Amniotic stem cell (primary cell): ENCODE measurements at places on chromosomes 1 and 21.

DNA sequence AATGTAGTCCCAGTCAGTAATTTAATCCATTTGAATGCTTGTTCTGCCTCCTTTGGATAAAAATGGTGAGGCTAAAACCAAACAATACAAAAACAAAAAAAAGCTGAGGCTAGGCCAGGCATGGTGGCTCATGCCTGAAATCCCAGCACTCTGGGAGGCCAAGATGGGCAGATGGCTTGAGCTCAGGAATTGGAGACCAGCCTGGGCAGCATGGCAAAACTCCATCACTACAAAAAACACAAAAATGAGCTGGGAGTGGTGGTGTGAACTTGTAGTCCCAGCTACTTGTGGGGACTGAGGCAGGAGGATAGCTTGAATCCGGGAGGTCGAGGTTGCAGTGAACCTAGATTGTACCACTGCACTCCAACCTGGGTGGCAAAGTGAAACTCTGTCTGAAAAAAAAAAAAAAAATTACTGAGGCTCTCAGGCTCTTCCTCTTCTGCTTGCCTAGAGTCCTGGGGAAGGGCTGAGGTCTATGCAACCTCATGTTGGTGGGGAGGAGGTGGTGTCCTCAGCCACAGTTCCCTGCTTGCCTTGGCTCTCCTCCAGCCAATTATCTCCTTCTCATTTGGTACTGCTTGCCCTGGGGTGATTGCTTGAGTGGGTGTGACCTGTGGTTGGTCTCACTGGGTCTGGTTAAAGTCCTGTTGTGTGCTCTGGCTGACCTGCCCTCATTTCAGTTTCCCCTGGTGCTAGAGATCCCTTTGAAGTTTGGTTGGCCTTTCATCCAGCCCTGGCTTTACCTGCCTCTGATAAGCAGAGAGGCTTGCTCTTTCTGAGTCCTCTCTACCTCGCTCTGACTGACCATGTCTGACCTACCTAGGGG is 20.9 kb downstream of the S1PR1 start:
- DNase-seq = no peak

DNA sequence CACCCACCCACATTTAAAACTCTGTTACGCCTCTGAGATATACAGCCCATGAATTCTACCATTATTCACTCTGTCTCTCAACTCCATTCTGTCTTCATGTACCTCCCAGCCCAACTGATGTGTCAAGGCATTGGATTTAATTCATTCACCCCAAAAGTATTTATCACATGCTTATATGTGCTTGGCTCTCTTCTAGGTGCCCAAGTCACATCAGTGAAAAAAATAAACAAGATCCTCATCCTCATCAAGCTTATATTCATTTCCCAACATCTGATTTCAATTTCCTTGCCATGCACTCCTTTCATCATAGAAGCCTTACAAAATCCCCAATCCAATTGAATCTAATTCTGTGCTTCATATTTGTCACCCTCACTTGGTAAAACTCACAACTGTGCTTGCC is 967.6 kb downstream of the LTN1 start:
- DNase-seq = no peak

DNA sequence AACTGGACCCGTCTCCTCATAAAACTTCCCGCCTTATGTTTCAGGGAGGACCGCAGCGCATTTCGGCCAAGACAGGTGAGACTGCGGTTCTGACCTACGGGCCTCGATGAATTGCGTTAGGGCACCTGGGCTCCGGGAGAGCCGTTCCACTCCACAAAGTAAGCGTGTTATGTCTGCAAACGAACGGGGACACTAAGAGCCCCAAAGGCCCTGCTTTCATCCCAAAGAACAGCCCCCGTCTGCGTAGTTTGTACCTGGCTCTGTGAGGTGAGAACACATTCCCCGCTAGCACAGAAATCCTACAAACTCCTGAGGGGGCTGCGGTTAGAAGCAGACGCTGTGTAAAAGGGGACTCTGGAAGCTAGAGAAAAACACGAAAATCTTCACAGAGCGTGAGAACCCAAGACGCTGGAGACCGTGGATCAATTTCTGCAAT is 41.6 kb upstream of the PPIAL4F start:
- DNase-seq = no peak

- DNase-seq = no peak
Measured at GRCh38 chr1:21289700-21290545, at the start of gene ECE1. Gene ECE1 (minus strand): TSS chr1:21290463. CDS start chr1:21290414, 49 bp downstream.

DNA sequence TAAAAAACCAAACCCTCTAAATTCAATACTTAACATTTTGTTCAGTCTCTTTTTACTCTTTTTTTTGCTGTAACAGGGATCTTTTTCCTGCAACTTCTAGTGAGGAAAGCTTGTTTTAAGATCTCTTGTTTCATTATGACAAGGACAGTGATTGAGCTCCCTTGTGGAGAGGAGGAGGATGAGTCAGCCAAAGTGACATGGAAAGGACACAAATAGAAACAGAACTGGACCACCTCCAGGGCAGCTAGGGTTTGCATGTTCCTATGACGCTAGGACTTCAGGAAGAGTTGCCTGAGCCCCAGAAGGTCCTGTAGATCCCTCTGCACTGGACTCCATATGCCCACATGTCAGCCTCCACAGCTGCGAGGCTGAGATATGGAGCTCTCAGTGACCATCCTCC is 212.6 kb upstream of the FAM78B start:
- no peak for DNase-seq

- DNase-seq = no peak
Measured at GRCh38 chr1:153535242-153536011, at the start of gene S100A6. Gene S100A6 (minus strand): TSS chr1:153535991. CDS start chr1:153535339, 652 bp downstream.

- DNase-seq = no peak
Measured at GRCh38 chr1:226702318-226702956, 36.6 kb downstream of the ITPKB start.

- DNase-seq = no peak
Measured at GRCh38 chr1:116403496-116404136, 30.6 kb downstream of the ATP1A1 start.

- no peak for DNase-seq
Measured at GRCh38 chr1:5729636-5730145, 262.5 kb downstream of the NPHP4 start.

DNA sequence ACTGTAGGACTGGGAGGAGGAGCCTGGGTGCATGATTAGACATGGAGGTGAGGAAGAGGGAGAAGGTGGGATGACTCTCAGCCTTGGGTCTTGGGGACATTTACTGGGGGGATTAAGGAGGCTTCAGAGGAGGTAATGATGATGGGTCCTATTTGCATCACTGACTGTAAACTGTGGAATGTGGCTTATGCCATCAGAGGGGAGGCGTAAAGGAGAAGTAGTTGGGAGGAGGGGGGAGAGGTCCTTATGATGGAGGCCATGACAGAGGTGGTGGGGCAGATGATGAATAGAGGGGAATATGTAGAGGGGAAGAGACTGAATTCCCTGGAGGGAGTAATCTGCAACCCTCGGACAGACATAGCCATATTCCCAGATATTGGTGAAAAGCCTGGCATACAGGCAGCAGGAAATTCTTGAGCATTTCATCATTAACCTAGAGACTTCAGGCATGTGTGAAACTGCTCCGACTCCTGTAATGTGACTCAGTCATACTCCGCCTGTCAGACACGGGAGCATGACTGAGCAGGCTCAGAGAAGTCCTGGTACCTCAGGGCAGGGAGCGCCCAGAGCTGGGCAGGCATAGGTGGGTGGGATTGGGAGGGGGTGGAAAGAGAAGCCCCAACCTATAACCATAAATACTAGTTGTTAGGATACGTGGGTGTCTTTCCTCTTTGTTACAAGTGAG is 8.0 kb upstream of the LCE5A start:
- DNase-seq = no peak
